ENCODE measurements at places on chromosomes 4 and X.

DNA sequence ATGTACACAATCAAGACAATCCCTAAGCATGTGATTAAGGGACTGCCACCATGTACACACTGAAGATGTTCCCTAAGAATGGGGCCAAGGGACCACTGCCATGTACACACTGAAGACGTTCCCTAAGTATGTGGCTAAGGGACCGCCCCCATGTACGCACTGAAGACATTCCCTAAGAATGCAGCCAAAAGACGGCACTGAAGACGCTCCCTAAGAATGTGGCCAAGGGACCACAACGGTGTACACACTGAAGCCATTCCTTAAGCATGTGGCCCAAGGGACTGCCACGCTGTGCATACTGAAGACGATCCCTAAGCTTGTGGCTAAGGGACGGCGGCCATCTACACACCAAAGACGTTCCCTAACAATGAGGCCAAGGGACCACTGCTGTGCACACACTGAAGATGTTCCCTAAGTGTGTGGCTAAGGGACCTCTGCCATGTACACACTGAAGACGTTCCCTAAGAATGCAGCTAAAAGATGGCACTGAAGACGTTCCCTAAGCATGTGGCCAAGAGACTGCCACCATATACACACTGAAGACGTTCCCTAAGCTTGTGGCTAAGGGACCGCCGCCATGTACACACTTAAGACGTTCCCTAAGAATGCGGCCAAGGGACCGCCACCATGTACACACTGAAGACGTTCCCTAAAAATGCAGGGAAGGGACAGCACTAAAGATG is 26.4 kb downstream of the DHRSX start:
- DNase-seq: peak; percentile 6

DNA sequence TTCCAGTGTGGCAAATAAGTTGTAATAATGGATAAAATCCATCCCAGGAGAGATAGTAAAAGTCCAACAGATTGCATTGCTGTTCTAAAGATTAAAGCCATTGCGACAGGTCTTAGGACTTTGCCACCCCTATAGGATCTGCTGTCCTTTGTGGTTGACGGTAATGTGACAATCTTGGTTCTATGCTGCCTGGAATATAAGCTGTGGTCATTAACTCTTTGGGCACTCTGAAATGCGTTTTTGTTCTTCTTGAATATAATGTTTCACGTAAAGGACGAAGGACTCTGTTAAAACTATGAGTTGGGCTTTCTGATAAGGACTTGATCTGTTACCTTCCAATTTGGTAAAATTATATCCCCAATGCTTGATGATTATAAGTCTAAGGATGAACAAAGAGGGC is at the start of gene CLDN24:
TSS of gene CLDN24 (minus strand) at position 101 of the 400 bp plus-strand sequence. CDS start at position 101, 0 bp downstream.
- DNase-seq: no peak

GRCh38 chrX:65601530-65602220 is 65.8 kb upstream of the MSN start:
- peak; percentile 86 for DNase-seq

GRCh38 chr4:117560329-117560728 is 474.0 kb upstream of the NDST3 start:
- no peak for DNase-seq

DNA sequence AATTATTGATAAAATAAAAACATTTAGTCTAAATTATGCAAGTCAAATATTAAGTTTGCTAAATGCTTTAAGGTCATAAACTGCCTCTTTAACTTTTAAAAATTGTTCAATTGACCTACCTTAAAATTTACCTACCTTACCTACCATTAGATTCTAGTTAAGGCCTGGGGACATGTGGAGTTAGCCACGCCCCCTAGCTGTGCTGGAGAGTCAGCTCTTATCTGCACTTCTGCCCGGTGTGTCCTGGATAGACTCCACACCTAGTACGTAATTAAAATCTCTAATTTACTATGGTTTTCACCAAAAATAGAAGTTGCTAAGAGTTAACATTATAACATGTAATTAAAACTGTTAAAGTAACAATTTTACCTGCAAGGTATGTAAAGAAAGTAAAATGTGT is 22.7 kb downstream of the TENM3 start:
- DNase-seq: no peak

DNA sequence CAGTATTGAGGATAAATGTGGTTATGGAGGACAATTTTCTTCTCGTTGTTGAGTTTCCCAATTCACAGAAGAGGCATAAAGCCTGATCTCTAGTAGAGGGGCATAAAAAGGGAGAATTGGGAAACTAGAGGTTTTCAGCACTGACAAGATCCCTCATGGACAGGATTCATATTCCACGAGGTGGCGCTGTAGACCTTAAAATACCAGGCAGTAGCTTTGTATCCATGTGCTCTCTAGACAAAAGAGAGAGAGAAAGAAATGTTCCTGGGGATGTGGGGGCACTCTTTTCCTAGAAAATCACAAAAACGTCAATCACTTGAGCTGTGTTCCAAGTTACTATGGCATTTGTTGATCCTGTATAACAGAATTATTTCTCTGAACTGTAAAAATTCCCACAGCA is 128.3 kb downstream of the MAGEE1 start:
- no peak for DNase-seq

DNA sequence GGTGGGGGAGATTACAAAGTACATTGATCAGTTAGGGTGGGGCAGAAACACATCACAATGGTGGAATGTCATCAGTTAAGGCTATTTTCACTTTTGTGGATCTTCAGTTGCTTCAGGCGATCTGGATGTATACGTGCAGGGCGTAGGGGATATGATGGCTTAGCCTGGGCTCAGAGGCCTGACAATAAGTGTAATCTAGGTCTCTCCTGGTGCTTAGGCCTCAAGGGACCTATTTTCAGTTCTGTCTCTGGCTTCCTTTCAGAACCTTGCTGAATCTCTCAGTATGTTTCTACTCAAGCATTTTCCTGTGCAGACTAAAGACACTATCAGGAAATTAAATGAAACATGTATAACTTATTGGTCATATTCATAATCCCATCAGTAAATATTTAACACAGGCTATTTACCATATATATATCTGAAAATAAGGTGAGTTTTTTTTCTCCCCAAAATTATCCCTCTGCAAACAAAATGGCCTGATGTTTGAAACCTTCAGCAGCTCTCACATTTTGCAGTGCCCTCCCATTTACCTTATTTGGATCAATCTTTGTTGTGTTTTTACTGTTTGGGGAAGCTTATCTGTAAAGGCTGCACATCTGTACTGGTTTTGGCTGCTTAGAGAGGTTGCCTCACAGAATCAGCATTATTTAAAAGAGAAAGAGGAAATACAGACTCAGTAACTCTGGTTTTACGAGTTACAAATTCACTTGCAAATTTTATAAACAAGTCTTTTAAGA is 2.3 kb upstream of the ZCCHC4 start:
- DNase-seq: no peak

- DNase-seq: no peak
Measured at GRCh38 chr4:108730579-108730978, 32.3 kb downstream of the ETNPPL start.

- no peak for DNase-seq
Measured at GRCh38 chrX:9573282-9574106, 108.6 kb downstream of the TBL1X start.

DNA sequence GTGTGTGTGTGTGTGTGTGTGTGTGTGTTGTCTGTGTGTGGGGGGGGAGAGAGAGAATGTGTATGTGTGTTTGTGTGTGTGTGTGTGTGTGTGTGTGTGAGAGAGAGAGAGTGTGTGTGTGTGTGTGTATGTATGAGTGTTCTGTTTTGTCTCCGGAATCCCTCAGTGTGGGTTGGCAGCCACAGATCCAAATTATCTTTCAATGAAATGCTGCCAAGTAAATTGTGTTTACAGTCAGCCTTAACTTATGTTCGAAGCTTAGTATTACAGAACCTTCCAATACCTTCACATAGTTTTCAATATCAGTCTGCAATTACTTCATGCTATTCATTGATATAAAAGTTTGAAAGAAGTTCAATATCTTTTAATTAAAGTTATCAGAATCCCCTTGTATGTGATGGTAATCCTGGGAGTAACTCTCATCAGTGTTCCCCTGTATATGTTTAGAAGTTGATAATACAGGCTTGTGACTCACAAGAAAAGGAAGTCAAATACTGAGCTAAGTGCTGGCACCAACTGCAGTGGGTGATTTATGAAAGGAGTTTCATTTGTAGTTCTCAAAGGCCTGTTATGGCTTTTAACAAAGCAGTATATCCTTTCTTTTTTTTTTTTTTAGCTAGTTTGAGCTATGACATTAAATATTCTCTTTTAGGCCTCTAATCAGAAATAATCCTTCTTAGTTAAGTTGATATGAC is 51.6 kb upstream of the HTR2C start:
- no peak for DNase-seq

DNA sequence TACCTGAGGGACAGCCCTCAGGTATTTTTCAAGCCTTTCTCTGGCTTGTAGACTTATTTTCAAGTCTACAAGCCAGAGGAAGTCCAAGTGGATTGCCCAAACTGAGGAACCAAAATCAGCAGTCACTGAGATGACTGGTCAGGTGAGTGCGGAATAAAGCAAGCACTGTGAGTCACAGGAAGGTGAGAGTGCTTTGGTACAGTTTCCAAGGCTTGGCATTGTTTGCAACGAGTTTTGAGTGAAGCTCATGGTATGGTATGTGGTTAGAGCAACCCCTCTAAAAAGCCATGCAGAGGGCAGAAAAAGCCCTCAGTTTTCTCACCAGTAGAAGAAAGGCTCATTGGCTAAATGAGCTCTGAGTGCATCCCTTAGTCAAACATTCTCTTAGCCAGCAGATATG is 112.8 kb upstream of the EOLA2 start:
- no peak for DNase-seq

DNA sequence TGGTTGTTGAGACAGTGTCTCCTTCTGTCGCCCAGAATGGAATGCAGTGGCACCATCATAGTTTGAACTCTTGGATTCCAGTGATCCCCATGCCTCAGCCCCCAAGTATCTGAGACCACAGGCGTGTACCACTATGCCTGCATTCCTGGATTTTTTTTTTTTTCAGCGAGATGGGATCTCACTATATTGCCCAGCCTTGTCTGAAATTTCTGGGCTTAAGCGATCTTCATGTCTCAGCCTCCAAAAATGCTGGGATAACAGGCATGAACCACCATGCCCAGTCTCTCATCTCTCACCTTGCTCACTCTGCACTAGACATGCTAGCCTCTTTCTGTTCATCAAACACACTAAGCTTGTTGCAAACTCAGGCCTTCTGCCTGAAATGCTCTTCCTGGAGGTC is 104.1 kb downstream of the UBE2K start:
- no peak for DNase-seq

DNA sequence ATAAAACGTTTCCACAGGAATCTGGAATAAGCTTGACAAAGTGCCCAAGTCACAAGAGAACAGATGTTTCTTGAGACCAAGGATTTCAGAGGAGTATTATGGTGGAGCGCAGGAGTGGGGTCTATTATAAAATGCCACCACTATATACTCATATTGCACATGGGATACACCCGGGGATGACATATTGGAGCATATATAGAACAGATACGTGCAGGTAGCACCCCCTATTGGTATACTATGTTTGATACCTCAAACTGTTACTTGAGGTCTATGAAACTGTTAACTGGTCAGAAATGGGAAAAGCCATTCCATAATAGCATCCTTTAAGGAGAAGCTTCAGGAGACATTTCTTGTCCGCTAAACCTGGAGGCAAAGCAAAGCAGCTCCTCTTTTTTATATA is 86.0 kb downstream of the PCYT1B start:
- DNase-seq: no peak

GRCh38 chr4:147060151-147060931 is 114.7 kb upstream of the TTC29 start:
- no peak for DNase-seq

GRCh38 chrX:110167952-110168451 is 149.9 kb downstream of the AMMECR1 start:
- peak; percentile 64 for DNase-seq

DNA sequence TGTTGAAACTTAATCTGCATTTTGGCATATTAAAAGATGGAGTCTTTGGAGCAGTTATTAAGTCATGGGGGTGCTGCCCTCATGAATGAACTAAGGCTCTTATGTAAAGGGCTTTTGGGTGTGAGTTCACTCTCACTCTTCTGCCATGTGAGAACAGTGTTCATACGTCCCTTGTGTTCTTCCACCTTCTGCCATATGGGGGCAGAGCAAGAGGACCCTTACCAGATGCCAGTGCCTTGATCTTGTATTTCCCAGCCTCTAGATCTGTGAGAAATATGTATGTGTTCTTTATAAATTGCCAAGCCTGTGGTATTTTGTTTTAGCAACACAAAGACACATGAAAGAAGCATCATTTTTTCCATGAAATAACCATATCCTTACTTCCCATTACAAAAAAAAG is 213.9 kb downstream of the SPOCK3 start:
- no peak for DNase-seq

GRCh38 chr4:62145276-62145675 is 945.1 kb downstream of the ADGRL3 start:
- no peak for DNase-seq

DNA sequence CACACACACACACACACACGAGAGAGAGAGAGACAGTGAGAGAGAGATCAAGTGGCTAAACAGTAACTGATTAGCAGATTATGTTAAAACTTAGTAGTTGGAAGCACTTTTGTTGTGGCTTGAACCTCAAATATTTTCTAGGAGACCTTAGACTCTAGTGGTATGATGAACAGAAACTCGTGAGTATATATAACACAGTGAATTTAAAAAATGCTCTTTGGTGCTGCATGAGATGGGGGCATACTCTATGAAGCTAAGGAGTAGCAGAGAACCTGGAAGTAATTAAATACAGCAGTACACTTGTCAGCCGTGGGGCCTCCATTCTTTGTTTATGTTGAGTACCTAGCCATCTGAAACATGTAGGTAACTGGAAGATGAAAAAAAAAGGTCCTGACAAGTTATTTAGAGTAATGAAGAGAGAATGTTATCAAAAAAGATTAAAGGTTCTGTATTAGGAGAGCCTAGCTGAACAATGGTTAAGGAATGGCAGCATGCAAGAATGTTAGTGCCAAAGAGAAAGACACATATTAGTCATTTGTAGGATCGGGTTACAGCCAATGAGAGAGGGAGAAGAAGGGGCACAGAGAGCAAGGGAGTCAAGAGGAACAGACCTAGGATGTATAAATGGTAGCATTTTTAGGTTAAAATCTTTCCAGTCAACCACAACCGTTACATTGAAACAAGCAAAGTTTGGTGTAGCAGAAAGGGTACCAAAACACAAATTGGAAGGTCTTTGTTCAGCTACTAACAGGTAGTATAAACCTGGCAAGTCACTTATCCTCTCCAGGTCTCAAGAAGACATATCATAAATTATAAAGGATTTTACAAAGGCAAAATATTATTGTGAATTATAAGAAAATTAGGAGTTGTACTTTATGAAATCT is 316.7 kb upstream of the DIPK2B start:
- DNase-seq: no peak

- no peak for DNase-seq
Measured at GRCh38 chr4:107518076-107518475, 202.0 kb downstream of the PAPSS1 start.

GRCh38 chr4:37471971-37472370 is 214.2 kb downstream of the RELL1 start:
- peak; percentile 65 for DNase-seq

DNA sequence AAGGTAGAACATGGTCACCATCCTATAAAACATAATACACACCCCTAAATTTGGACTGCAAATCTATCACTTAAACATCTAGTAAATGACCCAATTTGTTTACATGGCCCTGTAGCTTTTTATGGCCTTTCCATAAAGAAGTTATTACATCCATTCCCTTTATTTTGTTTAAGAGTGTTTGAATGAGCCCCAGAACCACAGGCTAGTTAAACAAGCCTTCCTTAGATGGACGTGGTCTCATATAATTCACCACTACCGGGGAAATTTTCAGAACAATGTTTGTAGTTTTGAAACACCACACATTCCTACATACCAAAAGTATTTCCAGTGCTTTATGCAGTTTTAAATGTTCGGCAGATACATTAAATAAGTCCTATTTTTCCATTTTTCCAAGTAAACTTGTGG is 12.3 kb downstream of the PDGFC start:
- DNase-seq: no peak

- DNase-seq: no peak
Measured at GRCh38 chrX:55119271-55119670, 30.5 kb downstream of the PAGE2 start.
